ENCODE measurements at places on chromosomes 1 and 21. TPM values are rescaled to one million over a fixed set of nuclear protein-coding genes. Genes with fewer than 3 reads are reported as not detected.

Gene SLC26A9
- 0.18 TPM for total RNA-seq

Gene TTC34
- total RNA-seq = 1.3 TPM

Gene SERPINC1
- total RNA-seq = not detected

Gene CELA2B
- 0.45 TPM for total RNA-seq

Gene TNFAIP8L2
- total RNA-seq = 4.1 TPM

Gene S100A14
- total RNA-seq = not detected

Gene LRRC71
- total RNA-seq = 0.42 TPM

Gene TRIM46
- 3.4 TPM for total RNA-seq

Gene TNFRSF18
- total RNA-seq = 1.1 TPM

Measured in aorta (tissue), 5 donors.